ENCODE measurements at places on chromosomes 7 and 10. TPM values are rescaled to one million over a fixed set of nuclear protein-coding genes. Genes with fewer than 3 reads are reported as not detected.

Gene HOXA9
- total RNA-seq, result 1.8 TPM

Gene SPDYE1
- not detected for total RNA-seq

Gene PTPRN2
- total RNA-seq, result 5.5 TPM

Gene SKIDA1
- 1.3 TPM for total RNA-seq

Gene TRIL
- total RNA-seq, result 0.15 TPM

Gene AASS
- total RNA-seq, result 39.8 TPM

Gene PLXDC2
- total RNA-seq, result 0.69 TPM

Measured in Daoy (cell line).